ENCODE measurements at places on chromosomes 7 and 10.

GRCh38 chr10:113073549-113074189, 123.6 kb downstream of the TCF7L2 start:
- no peak for DNase-seq

DNA sequence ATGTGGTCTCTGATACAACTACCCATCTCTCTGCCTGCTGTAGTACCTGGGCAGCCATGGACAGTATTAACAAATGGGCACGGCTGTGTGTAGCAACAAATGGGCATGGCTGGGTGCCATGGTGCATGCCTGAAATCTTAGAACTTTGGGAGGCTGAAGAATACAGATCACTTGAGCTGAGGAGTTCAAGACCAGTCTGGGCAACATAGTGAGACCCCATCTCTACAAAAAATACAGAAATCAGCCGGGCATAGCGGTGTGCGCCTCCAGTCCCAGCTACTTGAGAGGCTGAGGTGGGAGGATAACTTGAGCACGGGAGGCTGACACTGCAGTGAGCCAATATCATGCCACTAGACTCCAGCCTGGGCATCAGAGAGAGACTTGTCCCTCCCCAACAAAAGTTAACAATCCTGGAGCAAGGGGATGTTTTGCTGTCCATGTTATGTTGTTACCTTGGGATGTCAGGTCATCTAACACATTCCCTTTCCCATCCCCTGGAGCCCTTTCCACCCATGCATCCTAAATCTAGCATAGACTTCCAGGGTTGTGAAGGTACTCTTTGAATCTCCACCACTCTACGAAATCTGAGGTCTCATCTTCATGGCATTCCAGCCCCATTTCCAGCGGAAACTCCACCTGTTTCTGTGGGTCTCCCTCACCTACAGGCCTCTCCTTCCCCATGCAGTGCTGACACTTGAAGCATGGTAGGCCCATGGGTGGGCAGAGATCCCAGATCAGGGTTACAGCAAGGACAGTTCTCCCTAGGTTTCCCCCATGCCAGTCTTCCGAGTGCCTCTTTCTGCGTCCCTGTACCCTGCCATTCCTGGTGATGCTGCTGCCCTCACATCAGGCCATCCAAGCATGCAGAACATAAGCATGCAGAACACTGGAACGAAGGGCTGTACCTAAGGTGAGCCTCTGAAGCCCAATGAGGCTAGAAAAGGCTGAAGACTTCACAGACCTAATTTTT, 13.1 kb downstream of the FXYD4 start:
- DNase-seq = no peak

DNA sequence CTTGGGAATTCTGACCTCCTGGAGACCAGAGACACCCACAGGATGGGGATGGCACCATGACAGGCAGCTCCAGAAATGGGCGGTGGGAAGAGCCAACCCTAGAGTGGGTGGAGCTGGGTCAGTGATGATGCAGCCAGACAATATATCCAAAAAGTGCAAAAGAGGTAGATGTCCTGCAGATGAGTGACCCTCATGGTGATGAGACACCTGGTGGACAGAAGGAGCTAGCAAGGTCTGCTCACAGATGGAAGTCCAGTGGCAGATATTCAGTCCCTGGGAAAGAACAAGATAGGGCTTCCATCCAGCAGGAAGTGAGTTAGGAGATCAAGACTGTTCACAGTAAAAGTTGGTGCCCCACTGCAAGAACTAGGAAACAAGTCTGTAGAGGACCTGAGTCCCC, 19.2 kb upstream of the GRB10 start:
- DNase-seq = no peak

DNA sequence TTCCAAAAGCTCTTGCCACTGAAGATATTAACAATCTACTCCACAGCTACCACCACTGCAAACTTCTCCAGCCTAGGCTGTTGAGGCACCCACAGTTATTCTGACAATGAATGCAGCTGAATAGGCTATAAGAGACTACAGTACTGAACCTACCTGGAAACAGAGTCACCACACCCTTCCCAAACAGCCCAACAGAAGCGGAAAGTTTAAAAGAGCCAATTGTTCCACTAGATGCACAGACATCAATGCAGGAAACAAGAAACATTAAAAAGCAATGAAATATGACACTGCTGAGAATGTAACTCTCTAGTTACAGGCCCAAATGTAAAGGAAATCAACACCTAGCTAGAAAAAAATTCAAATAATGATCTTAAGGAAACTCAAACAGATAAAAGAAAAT, 64.5 kb upstream of the PLA2G12B start:
- no peak for DNase-seq

GRCh38 chr10:48239618-48240017, 34.9 kb downstream of the FRMPD2 start:
- DNase-seq = no peak

- no peak for DNase-seq
Measured at GRCh38 chr10:34731213-34731612, 83.9 kb downstream of the PARD3 start.

- DNase-seq = no peak
Measured at GRCh38 chr7:143013473-143013872, 13.5 kb downstream of the OR9A2 start.

GRCh38 chr7:154698726-154699291, 304.1 kb downstream of the PAXIP1 start:
- DNase-seq = no peak

DNA sequence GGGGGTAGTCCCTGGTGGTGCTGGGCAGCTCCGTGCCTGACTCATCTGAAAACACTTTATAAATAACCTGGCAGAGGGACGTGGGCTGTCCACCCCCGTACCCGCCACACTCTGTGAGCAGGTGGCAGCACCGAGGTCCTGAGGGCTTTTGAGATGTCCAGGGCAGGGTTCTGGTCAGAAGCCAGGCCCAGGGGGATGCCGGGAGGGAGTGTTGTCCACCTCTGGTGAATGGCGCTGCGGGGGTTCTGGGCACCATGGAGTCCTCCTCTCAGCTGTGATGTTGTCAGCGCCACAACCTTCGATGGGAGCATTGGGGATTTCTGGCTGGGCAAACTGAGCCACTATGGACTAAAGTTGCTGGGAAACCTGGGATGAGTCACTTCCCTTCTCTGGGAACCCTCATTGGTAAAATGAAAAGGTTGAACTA, 27.4 kb upstream of the GOLGA7B start:
- DNase-seq = no peak

GRCh38 chr7:106625678-106626301, 35.2 kb downstream of the CCDC71L start:
- no peak for DNase-seq

All from common myeloid progenitor, CD34-positive (primary cell).